ENCODE measurements at places on chromosomes 5 and 9.
A peak's percentile ranks its signal among the peaks of the same experiment; 100 is the strongest.

GRCh38 chr5:126868338-126869004, 91.5 kb downstream of the LMNB1 start:
- DNase-seq, result no peak

DNA sequence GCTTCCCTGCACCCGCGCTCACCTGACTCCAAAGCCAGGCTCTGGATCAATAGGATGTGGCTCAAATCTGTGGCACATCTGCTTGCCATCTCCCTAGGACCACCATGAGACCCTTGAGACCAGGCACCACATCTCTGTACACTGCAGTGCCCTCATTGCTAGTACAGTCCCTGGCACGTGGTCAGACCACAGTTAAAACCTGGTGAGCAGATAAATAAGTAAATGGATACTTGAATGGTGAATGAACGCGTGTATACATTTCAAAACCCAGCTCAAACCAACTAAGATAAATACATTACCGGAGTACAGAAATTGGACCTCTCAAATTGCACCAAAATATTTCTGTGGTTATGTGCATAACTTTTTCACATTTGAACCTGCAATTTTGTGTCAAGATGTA, 221.2 kb upstream of the IRX4 start:
- no peak for DNase-seq

- no peak for DNase-seq
Measured at GRCh38 chr5:134732819-134733218, 5.5 kb upstream of the CAMLG start.

GRCh38 chr5:86546582-86546981, 71.2 kb upstream of the COX7C start:
- no peak for DNase-seq

- no peak for DNase-seq
Measured at GRCh38 chr9:108441251-108441650, 414.5 kb downstream of the ACTL7B start.

GRCh38 chr9:2469681-2470221, 151.8 kb upstream of the VLDLR start:
- DNase-seq, result peak; percentile 41

- no peak for DNase-seq
Measured at GRCh38 chr9:35725362-35725761, 6.6 kb downstream of the TLN1 start.

DNA sequence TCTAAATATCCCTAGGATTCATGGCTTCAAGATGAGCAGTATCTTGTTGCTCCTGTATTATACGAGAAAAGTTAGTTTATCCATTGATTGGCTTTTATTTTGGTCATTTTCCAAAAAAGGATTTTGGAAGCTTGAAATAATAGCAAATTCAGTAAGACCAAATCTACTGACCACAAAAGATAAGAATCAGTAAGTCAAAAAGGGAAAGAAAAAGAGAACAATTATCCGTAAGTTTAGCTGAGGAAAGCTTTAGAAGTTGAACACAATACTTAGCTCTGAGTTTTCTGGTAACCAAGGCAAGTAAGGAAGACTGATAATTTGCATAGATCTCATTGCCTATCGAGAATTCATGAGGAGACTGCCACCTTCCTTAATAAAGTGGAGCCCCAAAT, 9.1 kb downstream of the TGFBR1 start:
- no peak for DNase-seq

GRCh38 chr9:5841771-5842573, 9.1 kb upstream of the ERMP1 start:
- no peak for DNase-seq

DNA sequence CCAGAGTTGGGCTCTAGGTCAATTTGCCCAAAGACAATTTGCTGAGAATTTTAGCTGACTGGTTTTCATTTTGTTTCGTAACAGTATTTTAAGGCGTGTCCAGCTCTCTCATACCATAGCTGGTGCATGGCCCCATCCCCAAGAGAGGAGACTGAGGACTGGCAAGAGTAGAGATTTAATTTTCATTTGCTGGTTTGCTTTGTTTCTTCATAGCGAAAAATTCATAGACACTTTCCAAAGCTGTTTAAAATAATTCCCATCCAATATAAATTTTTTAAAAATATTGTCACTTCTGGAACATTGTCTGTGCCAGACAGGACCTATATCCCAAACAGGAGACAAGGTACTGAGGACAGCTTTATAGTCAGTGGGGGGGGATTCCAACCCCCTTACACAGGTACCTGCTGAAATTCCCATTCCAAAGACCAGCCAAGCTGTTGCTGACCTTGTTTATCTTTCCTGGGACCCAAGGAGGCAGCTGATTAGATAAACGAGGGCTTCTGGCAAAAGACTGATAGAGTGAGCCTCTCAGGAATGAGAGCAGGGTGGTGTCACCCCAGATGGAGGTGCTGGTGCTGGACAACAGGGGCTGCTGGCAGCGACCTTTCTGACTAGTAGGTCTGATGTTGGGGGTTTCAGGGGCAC, 6.8 kb upstream of the ANGPTL2 start:
- no peak for DNase-seq

- DNase-seq, result no peak
Measured at GRCh38 chr5:43190755-43191603, 1.0 kb upstream of the NIM1K start.

DNA sequence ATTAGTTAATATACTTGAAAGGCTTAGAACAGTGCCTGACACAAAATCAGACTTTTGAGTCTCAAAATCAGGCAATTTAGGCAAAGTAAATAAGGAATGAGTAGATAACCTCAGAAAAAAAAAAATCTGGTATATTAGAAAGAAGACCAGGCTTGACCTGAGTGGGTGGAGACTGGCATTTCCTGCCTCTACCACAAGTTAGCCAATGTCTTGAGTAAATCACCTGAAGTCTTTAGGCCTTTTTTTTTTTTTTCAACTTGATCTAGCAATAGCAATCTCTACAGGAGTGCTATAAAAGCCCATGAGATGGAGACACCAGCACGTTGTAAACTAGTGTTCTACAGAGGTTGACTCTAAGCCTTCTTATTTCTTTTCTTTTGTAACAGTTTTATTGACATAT, 104.2 kb upstream of the RASEF start:
- DNase-seq, result no peak

DNA sequence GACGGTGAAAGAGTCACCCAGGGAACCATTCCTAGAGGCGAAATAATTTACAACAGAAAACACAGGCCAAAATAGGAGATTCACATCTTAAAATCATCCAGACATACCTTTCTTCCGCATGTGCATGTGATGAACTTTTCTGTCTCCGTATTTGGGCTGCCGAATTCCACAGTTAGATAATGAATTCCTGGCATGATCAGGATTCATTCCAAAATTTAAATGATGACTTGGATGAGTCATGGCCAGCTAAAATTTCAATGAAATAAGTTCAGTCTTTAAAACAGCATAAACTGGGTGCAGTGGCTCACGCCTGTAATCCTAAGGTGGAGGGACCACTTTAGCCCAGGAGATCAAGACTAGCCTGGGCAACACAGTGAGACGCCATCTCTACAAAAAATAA, 82.7 kb downstream of the DROSHA start:
- no peak for DNase-seq

GRCh38 chr5:158642879-158643278, 456.8 kb downstream of the EBF1 start:
- peak; percentile 42 for DNase-seq

DNA sequence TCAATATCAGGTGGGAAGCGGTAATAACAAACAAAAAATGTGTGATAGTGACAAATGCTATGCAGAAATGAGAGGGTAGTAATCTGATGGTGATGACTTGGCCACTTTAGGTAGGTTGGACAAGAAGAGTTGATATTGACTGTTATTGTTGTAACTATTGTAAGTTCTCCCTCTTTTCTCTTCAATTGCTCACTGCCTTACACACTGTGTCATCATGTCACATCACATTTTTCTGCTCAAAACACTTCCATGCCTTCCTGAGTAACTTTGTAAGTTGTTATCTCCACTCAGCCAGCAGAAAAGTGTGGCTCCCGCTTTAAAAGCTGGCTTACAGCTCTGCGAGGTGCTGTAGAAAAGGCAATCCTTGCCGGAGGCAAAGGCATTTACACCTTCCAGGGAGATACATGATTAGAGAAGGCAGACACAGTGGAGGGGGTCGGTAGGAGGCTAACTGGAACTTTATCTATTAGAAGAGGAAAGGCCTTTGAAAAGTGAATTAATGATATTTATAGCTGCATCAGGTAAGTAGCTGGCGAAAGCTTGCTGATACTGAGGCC, 85.2 kb upstream of the CLINT1 start:
- DNase-seq, result no peak

GRCh38 chr9:87422999-87423398, 74.7 kb upstream of the DAPK1 start:
- no peak for DNase-seq

GRCh38 chr9:126379661-126380360, 53.2 kb downstream of the MVB12B start:
- no peak for DNase-seq

DNA sequence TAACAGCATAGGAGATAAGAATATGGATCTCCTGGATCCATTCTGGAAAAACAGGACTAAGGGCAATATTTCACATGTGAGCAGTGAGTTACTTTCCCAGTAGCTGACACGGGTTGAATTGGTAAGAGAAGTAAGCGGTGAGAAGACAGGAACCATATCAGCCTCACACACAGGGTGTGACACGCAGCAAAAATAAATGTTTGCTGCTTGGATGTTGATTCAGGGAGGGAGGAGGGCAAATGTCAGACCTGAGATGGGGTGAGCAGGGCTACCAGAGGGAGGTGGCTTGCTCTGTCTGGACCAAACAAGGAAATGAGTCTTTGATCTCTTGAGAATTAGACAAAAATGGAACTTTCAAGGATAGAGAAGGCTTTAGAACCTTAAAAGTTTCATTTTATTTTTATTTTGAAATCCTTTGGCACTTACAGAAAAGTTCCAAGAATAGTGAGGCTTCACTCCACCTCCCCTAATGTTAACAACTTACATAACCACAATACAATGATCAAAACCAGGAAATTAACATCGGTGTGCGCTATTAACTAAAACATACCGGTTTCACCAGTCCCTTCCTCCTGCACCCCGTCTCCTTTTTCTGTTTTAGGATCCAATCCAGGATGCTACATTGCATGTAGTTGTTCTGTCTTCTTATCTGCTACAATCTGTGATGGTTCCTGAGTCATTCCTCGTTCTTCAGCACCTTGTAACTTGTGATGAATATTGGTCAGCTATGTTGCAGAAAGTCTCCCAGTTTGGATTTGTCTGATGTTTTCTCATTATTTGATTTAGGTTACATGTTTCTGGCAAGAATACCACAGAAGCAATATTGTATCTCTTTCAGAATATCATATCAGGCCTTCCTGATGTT, 20.5 kb upstream of the ARHGEF28 start:
- no peak for DNase-seq

GRCh38 chr9:103889989-103890388, 204.1 kb upstream of the SMC2 start:
- DNase-seq, result no peak

- DNase-seq, result no peak
Measured at GRCh38 chr5:54740141-54740540, 222.6 kb downstream of the SNX18 start.

- peak; percentile 59 for DNase-seq
Measured at GRCh38 chr9:128552744-128553440, 505 bp downstream of the SPTAN1 start.

DNA sequence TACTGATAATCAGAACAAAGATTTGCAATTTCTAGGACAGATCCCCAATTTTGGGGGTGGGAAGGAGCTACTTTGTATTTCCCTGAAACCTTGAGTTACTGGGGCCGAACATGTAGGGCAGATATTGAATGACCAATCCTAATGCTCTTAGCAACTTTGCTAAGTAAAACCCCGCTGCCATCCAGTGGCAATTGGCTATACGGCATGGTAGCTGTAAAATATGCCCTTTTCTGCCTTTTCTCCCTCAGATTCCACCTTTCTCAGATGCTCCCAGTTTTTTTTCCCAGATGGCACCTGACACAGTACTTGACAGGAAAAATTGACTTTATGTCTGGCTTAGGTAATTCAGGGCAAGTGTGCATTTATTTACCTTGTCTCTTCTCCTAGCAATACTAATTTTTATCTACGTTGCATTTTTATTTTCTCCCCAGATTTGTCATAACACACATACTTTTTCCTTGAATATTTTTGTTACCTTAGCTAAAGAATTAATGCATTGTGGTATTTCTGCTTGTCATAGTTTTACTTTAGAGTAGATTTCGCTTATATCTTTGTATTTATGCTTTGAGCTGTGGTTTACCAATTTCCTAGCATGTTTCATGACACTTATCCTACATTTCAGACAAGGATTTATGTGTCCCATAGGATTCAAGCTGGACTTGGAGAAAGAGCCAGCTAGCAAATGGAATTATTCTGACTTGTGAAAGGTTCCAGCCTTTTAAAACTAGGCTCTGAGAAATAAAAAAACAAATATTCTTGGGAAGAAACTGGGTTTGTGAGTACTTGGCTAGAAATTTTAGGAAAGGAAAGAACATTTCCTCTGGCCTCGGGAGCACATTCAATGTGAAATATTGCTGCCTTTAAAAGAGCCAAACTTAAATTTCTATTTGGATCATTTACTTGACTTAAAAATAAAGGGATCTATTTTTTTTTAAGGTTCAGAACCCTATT, 37.4 kb downstream of the PIK3R1 start:
- DNase-seq, result peak; percentile 33

DNA sequence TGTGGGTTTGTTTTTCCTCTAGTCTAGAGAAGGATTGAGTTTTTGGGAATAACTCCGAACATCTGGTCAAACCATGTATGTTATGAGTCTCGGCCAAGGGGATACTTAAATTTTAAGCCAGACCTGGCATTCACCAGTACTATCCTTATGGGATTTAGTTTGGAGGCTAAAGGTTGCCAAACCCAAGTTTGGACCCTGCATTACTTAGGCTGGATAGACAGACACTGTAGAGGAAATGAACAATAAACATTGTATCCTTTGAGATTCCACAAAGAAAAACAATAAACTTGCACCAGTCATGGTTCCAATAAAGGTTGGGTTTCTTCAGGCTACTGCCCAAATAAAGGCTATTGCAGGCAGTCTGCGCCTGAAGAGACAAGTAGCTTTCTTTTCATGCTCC, 296.7 kb upstream of the MEF2C start:
- no peak for DNase-seq

GRCh38 chr5:119267958-119268386, 87.8 kb upstream of the TNFAIP8 start:
- peak; percentile 92 for DNase-seq

DNA sequence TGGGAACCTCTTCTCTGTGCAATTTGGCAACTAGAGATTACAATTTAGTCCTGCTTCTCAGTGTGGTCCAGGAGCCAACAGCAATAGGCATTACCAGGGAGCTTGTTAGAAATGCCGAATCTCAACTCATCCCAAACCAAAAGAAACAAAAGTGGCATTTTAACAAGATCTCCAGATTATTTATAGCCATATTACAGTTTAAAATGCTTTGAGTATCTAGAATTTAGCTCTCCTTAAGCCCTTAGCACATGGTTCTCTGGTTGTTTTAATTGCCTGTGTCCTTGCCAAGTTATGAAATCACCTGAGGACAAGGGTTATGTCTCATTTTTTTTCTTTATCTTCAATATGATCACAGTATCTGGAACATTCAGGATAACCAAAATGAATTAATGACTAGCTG, 51.6 kb upstream of the TAS2R1 start:
- no peak for DNase-seq

GRCh38 chr5:103260951-103261350, 2.4 kb downstream of the MACIR start:
- no peak for DNase-seq

Measured in left ventricle myocardium inferior (tissue), 1 donor.